SK-N-SH treated with all-trans-retinoic acid at 6 μM for 48 hours (cell line): ENCODE measurements at places on chromosomes 12 and 14.
A peak's percentile ranks its signal among the peaks of the same experiment; 100 is the strongest.

DNA sequence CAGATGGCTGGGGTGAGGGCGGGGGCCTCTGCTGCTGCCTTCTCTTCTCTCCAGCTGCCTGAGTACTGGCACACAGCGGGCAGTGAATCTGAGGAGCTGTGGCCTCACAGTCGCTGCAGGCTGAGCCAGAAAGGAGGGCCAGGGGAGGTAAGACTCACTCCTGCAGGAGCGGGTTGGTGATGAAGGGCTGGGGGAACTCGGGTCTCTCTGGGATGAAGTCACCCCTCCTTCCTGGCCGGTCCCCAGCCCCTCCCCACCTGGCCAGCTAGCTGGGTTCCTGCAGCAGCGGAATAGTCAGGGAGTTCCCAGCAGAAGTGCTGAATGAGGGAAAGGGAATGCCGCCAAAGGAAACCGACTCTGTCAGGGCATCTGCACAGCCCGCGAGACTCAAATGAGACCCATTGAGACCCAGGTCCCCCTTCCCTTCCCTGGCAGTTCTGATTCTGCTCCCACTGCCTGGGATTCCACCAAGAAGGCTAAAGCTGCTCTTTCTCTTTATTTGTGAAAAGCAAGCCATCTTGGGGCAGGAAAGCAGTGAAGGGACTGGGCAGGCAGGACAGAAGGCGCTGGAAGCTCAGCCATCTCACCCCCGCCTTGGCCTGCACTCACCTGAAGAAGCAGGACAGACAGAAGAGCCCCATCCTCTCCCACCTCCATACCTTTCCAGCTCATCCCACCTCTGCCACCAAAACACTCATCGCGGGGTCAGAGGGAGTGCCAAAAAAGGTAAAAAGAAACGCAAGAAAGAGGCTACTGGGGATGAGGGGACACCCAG, 5.3 kb downstream of the NGB start:
- ATAC-seq, result no peak

DNA sequence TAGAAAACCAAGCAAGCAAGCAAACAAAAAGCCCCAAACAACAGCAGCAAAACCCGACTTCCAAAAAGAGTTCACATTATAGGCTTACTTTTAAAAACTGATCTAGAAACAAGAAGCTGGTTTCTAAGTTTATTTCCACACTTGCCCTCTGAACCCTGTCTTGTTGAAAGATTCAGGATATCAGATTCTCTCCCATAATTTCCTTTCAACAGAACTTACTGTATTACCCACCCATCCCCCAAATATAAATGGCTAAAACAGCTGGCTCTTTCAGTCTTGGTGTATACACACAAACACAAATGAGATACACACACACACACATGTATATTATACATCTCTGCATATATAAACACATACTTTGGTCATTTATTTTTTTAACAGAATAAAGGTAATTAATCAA, 460.9 kb downstream of the ZFP36L1 start:
- ATAC-seq, result no peak

GRCh38 chr12:130086797-130087196, 75.5 kb upstream of the FZD10 start:
- ATAC-seq, result no peak

GRCh38 chr12:120237360-120238171, 28.0 kb downstream of the PXN start:
- ATAC-seq, result no peak

DNA sequence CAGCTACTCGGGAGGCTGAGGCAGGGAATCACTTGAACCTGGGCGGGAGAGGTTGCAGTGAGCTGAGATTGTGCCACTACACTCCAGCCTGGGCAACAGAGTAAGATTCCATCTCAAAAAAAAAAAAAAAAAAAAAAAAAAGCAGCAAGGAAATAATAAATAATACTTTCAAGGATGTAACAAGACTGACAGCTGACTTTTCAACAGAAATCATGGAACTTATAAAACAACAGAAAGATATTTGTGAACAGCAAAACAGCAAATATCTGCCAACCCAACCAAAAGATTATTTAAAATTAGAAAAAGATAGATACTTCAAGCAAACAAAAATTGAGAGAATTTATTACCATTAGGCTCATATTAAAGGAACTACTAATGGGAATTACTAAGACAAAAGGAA, 115.1 kb downstream of the TSHR start:
- no peak for ATAC-seq

DNA sequence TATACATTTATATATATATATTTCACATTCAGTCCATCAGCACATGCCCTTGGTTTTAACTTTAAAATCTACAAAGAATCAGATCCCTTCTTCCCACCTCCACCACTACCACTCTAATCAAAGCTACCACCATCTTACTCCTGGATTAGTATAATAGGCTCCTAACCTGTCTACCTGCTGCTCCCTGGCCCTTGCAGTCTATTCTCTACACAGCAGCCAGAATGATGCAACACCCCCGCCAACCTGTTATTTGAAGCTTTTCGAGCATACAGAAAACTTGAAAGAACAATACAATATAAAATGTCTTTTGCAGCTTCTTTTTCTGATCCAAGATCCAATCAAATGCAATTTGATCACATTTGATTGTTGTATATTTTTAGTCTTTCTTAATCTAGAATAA, 165.9 kb upstream of the HMGA2 start:
- no peak for ATAC-seq

DNA sequence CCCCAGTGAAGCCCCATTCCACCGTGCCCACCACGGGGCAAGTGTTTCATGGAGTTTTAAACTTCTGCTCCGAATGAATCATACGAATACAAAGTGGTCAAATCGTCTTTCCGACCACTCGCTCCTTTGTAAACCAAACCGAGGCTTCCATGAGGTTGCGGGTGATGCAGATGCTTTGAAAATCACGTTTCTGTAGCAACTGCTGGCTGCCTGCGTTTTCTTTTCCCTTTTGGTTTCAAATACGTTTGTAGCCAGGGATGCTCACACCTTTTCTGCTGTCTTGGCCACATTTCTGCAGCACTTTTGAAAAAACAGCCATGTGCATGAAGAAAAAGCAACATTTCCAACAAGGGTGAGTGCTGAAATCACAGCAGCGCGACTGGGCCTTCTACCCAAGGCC, 33.7 kb downstream of the RFLNA start:
- ATAC-seq, result no peak

- ATAC-seq, result no peak
Observed at GRCh38 chr12:66127650-66128049, 2.9 kb downstream of the LLPH start.

DNA sequence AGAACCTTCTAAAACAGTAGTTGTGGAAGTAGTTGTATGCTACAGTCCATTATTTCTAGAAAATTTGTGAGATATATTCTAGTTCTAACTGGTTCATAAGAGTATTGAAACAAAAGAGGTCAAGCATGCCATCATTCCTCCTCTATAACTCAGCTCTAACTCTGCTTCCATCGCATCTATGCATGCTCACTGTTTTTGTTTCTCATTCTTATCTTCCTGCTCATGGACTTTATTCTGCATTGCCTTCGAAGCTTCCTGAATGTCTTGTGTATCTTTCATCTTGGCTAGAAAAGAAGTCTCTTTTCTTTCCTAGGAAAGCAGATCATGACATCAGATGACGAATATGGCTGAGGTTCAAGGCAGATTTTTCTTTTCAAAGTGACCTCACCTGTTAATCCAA, 402 bp downstream of the LMNTD1 start:
- no peak for ATAC-seq

GRCh38 chr12:128766738-128767501, 56.8 kb downstream of the SLC15A4 start:
- no peak for ATAC-seq

GRCh38 chr12:54126029-54126695, 62.6 kb downstream of the SMUG1 start:
- ATAC-seq, result peak; percentile 81

DNA sequence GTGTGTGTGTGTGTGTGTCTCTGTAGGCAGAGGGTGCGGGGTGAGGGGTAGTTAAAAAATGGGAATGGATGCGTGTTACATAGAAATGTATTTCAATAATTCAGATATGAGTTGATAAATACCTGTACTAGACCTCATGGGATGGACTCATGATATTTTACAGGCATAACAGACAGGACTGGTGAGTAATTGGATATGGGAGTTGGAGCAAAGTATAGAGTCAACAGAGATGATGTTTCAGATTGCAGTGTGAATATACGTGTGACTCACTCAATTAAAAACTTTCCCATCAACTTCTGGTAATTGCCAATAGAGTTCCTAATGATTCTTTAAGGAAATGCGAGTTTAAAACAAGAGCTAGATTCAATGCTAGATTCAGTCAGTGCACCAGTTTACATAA, 711.9 kb downstream of the C12orf50 start:
- ATAC-seq, result peak; percentile 47; the same call in 1 of the 3 replicates

- peak; percentile 21; the same call in 1 of the 3 replicates for ATAC-seq
Observed at GRCh38 chr14:39218171-39218769, 15.4 kb upstream of the MIA2 start.

DNA sequence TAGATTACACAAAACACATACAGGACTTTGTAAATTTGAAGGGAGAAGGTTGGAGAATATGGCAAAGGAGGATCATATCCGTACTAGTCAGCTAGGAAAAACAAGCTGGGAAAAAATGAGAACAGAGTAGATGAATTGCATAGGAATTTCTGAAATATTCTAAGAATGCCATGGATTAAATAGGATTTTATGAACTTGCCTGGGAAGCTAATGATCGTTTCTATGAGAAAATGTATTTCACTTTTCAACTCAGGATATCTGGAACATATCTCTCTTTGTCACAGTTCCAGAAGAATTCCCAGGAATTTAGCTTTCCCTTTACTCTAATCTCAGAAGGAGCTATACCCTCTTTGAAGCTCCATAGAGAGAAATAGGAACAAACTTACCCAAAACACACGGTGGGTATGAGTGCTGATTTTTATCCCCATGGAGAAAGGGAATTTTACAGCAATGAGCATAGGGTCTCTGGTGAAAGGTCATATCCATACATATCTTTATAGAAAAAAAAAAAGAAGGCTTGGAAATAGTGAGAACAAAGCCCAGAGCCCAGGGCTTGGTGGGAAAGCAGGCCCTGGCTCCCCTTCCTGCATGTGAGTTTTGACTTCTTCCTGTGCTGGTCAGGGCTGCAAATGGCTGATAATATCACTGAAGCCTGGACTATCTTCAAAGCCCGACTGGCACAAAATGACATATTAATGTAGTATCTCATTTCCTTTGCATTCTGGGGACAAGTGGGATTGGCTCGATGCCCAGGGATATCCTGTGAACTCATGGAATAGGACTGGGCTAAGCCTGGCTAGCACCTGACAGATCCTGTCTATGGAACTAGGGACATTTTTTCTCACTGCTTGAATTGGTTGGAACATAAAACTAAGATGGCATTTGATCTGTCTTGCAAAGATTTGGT, 136.3 kb downstream of the AEBP2 start:
- ATAC-seq, result peak; percentile 89

DNA sequence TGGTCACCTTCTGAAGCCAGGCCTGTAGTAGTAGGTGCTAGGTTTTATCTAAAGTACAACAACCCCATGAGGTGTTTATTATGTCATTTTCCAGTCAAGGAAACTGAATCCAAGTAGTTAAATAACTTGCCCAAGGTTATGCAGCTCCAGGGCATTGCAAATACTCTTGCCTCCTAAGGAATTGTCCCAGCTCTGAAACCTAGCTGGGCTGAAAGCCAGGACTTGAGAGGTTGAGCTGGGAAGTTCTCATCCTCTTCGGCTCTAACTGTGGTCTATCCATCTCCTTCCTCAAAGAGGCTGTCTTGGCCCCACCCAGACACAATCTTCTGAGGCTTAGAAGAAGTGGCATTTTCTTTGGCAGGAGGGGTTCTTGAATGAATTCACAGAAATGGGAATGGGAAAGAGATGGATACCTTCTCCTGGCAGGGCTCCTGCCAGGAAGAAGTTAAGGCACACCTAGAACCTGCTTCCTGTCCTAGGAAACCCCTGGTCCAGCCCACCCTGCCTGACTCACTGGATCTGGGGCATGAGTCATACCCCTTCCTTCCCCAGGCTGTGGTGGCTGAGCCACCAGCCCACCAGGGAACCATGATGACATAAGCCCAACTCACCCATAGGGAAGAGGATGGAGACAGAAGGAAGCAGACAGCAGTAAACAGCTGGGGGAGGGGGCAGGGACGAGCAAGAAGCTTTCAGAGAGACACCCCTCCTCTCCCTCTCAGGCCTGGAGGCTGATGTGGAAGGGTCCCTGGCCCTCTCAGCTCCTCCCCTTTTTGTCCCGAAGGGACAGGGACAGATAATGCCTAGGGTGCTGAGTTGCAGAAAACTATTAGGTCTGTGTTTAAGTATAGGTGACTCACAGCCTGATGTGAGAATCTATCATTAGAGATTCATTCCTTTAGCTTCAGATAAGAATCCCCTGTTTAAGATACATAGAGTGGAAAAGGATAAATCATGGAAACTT, 2.1 kb upstream of the PLEK2 start:
- peak; percentile 57 for ATAC-seq

GRCh38 chr12:45612044-45612794, 117.3 kb upstream of the ARID2 start:
- peak; percentile 47 for ATAC-seq

GRCh38 chr14:68088451-68088854, 268.9 kb downstream of the RAD51B start:
- ATAC-seq, result peak; percentile 31; the same call in 1 of the 3 replicates

DNA sequence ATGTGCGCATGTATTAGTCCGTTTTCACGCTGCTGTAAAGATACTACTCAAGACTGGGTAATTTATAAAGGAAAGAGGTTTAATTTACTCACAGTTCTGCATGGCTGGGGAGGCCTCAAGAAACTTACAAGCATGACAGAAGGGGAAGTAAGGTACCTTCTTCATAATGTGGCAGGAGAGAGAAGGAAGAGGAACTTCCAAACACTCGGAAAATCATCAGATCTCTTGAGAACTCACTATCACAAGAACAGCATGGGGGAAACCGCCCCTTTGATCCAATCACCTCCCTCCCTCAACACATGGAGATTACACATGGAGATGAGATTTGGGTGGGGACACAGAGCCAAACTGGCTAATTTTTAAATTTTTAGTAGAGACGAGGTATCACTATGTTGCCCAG, 41.8 kb upstream of the SNX6 start:
- no peak for ATAC-seq

DNA sequence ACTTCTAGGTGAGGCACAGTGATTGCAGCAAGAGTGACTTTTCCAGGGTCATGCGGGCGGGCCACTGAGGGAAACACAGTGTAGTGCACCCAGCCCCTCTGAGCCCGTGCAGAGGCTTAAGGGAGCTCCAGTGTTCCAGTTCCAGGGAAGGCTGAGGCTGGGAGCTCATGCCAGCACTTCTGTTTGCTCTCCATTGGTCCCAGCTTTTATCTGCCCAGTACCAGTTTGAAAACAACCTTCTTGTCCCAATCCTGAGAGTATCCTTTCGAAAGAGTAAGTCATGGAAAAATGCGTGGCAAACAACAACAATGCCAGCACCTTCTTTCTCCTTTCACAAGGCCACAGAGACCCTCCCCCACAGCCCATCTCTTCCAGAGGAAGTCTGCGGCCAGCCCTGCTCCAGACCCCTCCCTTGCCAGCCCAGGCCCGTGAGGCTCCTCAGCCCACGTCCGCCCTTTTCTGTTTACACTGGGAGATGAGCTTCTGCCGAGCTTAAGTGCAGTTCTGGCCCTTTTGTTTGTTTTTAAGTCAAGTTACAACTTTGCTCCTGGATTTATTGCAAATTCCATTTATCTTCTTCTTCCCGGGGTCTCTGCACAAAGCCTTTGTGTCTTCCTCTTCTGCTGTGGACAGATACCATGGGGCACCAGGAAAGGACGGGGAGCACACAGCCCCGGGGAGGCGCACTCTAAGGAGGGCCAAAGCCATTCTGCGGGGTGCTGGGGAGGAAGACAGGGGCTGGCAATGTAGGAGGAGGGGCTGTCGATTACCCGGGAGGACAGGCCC, 185.6 kb downstream of the ZFP36L1 start:
- no peak for ATAC-seq
